ENCODE measurements at places on chromosomes 7 and 10. TPM values are rescaled to one million over a fixed set of nuclear protein-coding genes. Genes with fewer than 3 reads are reported as not detected.

DNA sequence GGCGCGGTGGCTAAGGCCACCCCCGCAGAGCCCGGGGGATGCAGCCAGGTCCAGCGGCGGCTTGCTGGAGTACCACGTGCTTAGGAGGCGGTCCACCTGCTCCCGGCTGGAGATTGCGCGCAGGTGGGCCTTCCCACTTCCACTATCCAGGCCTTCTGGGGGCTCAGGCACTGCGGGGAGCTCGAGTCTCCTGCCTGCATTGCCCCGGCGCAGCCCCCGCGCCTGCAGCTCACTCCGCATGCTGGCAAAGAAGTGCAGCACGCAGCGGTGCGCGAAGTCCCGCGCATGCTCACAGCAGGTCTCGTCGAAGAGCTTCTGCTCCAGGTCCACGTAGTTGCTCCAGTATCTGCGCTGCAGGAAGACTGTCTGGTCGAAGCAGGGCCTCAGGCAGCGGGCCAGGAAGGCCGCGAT lies 5.8 kb downstream of the CALHM3 start:
- DNase-seq: no peak

DNA sequence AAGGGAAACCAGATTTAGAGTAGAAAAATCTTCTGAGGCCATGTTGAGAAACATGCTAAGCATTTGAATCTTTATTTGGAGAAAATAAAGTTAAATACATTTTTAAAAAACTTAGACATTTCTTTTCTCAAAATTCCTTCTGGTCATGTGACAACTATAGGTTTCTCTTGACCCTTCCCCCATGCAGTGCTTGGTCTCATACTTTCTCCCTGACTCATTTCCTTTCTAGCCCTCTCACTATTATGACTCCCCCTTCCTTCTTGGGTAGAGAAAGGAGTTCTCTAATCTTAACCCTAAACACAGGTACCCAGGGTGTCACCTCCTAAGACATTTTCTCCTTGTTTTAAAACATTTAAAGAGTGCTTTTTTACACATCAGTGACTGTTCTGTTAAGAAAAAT lies 179.5 kb upstream of the TMEM106B start:
- no peak for DNase-seq

DNA sequence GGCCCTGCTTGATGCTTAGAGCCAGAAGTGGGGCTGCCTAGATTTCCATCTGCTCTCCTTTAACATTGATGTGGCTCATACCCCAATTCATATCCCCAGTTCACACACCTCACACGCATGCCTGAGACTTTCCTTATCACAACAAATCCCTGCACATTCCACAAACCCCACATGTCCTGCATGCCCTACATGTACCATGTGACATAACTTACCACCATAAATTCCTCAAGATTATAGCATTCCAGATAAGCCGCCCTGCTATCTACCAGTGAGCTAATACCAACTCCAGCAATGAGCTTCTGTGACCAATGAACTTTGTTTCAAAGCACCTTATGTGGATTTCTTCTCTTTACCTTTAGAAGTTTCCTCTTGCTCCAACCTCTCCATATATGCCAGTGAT lies 104.7 kb upstream of the RAB11FIP2 start:
- DNase-seq: peak; percentile 23

DNA sequence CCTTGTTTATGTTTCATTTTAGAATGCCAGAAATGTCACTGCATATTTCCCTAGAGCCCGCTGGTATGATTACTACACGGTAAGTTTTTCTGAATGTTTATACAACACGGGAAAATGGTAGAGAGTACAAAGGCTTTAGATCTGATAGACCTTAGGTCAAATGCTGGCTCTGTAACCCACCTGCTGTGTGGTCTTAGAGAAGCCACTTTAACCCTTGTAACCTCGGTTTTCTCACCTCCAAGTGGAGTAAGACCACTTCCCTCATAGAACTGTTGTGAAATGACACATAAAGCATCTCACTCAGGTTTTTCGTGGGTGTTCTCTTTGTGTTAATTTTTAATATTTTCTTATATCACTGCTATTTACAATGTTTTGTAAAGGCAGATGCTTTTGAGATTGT lies 13.9 kb upstream of the MGAM2 start:
- DNase-seq: no peak

Gene SLC26A5
- 0.58 TPM for total RNA-seq

Gene ASB10
- total RNA-seq: not detected

Gene MINDY3
- total RNA-seq: 55.4 TPM

Gene HHEX
- total RNA-seq: 6.8 TPM

Measured in stomach (tissue), 19 donors.